Retina (tissue), 1 donor: ENCODE measurements at places on chromosomes 2 and 18.

GRCh38 chr2:188003800-188004199 lies 287.9 kb upstream of the GULP1 start:
- DNase-seq: no peak

DNA sequence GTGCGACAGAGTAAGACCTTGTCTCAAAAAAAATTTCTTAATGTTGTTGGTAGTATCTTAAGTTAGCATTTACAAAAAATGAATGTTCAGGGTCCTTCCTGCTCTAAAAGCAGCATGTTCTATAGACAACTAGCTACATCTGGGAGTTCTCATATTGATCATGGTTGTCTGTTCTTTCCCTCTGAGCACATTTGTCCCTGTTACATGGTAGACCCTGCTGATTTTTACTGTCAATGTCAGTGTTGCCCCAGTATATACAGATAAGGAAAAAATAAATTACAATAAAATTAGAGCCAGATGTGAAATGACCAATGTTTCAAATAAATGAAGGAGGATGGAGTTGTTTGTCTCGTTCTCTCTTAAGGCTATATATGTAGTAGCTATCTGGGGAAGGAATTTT lies 63.2 kb downstream of the KCMF1 start:
- no peak for DNase-seq

DNA sequence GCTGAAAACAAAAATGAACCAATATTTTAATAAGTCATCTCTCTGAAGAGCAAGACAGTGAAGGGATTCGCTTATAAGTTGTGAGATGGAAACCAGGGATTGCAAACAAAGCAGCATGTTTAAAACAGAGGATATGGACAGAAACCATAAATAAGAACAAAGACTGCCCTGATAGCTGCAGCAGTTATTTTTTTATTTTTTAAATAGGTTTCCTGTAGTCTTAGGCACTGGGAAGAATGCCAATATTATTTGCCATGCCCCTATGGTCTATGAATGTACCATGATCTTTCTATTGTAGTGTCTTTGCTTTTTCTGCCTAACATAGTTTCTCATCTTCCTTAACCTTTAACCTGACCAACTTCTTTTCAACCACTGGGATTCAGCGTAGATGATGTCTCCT lies 1334.0 kb upstream of the NRXN1 start:
- DNase-seq: no peak

DNA sequence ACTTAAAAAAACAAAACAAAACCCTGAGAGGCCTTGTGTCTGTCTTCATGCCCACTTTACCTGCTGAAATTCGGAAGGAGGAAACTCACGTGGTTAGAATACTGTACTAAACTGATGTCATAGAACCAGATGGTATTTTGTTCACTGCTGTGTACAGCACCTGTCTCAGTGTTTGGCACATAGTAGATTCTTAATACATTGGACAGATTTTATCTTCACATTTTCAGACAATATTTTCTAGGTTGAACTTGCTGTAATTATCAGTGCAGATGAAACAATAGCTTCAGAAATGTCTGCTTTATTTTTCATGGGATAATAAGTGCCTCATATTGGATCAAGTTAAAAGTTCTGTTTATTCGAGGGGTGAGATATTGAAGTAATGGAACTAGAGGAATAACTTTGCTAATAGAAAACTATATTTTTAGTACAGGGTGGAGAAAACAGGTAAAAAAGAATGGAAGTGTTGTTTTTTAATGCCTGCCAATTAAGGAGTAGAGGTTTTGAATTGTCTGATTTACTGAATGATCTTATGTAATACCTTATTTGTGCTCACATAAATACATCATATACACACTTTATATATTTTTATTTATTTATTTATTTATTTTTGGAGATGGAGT lies 23.7 kb downstream of the DDX1 start:
- no peak for DNase-seq

DNA sequence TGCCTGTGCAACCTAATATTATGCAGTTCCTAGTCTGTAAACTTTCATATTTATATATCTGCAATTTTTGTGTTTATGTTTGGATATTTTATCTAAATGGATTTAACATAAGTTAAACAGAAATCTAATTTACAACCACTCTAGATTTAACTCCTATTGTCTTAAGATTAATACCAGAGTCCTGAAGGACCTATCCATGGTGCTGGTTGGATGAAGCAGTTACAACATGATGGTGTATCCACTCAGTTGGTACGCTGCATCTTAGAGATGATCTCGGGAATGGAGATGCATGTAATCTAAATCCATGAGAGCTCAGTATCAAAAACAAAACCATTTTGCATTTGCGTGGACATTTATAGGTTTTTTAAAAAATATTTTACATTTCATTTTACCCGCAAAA lies 745.9 kb upstream of the SLC8A1 start:
- DNase-seq: no peak

DNA sequence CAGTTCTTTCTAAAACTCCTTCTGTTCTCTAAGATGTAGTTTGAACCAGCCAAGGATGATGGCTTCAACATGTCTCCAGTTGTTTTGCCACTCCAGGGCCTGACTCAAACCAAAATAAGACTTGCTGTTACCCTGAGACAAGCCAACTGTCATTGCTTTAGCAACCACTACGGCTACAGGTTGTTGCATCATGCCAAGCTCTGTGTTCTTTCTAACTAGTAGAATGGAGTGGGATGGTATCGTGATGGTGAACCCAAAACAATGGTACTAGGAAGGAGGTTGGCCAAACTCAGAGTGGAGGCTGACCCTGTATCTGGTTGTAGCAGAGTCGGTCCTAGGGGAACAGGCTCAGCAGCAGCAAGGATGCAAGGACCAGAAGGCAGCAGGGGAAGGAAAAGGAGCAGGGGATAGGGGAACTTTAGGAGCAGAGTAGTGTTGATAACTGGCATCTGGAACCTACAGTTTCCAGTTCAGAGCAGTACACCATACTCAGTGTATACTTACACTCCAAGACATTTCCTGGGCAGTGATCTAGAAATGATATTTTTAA lies 51.6 kb downstream of the PDK1 start:
- DNase-seq: no peak
